SJCRH30 (cell line): ENCODE measurements at places on chromosomes 6 and 20. TPM values are rescaled to one million over a fixed set of nuclear protein-coding genes. Genes with fewer than 3 reads are reported as not detected.
A peak's percentile ranks its signal among the peaks of the same experiment; 100 is the strongest.

DNA sequence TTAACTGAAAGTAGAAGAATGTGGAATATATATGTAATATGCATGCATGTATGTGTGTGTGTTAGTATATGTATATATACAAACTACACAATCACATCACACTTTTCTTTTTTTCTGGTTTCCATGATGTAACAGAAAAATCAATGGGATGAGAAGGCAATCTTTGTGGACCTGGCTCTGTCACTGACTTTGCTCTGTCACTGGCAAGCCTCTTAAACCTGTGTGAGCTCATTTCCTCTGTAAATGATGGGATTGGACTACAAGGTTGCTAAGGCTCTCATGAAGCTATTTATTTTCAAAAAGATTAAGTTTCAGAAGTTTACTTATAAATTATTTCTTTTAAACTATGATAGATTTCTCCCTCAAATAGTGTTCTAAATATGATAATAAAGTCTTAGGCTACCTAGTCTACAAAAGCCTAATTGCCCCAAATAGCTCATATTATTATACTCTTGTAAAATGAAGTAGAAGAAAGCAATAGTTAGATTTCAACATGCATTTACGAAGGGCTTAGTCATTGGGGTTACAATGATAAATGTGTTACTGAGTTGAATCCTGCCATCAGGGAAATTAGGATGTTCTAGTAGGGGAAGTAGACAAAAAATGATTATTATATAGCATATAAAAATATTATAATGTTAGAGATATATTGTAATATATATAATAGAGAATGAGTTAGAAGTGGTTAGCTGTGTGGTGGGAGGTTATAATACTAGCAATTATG, 129.3 kb downstream of the AFG1L start:
- DNase-seq, result no peak

DNA sequence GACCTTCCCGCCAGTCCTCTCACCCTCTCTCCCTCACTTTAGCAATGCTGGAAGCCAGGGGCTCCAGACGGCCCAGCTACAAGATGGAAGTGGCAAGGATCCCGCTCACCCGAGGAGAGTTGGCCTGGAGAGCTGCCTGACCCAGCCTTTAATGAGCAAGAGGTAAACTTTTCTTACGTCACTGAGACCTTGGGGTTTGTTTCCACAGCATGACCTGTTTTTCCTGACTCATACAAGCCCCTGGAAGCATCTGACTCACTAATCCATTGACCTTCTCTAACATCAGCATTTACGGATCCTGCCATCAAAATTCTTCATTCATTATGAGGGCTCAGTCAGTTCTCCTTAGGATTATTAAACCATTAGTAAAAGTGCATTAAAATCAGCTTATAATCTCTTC, 120.4 kb downstream of the MYLK4 start:
- DNase-seq, result peak; percentile 57

GRCh38 chr20:24149881-24150307, 161.3 kb upstream of the GGTLC1 start:
- peak; percentile 41 for DNase-seq

- DNase-seq, result no peak
Observed at GRCh38 chr6:25056130-25056529, 120.4 kb upstream of the RIPOR2 start.

- DNase-seq, result no peak
Observed at GRCh38 chr6:6840831-6841291, 252.3 kb downstream of the LY86 start.

Gene TINAG
- not detected in 2 replicates for total RNA-seq

Gene CCM2L
- total RNA-seq, result 0.71 and 1.2 TPM in 2 replicates

Gene C6orf58
- total RNA-seq, result not detected in 2 replicates

Gene OSER1
- total RNA-seq, result 50.6 and 54.9 TPM in 2 replicates
